ENCODE measurements at places on chromosomes 5 and 9.
A peak's percentile ranks its signal among the peaks of the same experiment; 100 is the strongest.

- peak; percentile 43 for DNase-seq
Observed at GRCh38 chr5:142325725-142326479, 1.1 kb upstream of the SPRY4 start.

DNA sequence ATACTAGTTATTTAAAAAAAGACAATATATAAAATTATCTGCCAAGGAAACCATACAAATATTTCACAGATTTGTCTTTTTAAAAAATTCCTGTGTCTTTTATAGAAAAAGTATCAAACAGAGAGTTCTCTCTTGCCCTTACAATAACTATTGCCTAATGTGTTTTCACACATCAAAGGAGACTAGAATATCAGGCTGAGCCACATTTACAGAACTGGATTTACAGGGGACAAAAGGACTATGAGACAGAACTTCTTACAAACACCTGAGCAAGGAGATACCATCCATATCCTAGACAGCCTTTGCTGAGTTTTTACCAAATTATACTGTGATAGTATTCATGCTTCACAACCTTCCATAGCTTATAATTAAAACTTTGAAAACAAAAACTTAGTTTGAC, 34.2 kb downstream of the TMEM245 start:
- no peak for DNase-seq

GRCh38 chr5:2466966-2467365, 284.5 kb downstream of the IRX2 start:
- no peak for DNase-seq

- DNase-seq = no peak
Observed at GRCh38 chr5:135942202-135942771, 12.5 kb downstream of the LECT2 start.

Measured in COLO829 (cell line).